ENCODE measurements at places on chromosomes 11 and 22.

DNA sequence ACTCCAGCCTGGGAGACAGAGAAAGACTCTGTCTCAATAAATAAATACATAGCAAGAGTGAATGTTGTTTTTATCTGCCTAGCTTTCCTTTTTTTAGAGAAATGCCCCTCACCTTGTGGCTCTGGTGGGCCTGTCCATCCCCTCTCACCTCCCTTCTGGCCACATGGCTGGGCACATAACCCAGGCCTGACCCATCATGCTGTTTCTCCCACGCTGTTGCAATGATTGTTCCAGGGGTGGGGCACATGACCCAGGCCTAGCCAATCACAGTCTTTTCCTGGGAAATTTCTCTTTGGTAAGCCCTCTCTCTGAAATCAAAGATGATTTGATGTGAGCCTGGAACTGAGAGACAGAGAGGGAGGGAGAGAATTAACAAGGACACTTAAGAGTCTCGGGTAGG, 5.5 kb upstream of the CYTH4 start:
- DNase-seq = no peak

DNA sequence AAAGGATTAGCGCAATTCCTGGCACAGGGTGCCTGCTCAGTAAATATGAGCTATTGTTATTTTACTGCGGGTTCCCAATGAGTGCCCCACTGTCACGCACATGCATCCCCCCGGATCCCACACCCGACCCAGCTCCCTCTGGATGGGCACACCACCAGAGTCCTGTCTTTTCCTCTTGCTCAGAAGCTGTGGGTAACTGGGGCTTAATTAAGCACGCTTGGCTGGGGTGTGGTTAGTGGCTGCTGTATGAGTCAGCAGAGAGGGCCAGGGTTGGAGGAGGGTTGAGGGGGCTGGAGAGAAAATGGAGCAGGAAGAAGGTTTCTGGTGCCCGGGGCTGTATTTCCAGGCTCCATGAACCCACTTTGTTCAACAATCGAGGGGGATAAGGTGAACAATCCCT, 30.3 kb upstream of the NECTIN1 start:
- no peak for DNase-seq

GRCh38 chr22:28942801-28943500, 59.6 kb downstream of the ZNRF3 start:
- DNase-seq = no peak

DNA sequence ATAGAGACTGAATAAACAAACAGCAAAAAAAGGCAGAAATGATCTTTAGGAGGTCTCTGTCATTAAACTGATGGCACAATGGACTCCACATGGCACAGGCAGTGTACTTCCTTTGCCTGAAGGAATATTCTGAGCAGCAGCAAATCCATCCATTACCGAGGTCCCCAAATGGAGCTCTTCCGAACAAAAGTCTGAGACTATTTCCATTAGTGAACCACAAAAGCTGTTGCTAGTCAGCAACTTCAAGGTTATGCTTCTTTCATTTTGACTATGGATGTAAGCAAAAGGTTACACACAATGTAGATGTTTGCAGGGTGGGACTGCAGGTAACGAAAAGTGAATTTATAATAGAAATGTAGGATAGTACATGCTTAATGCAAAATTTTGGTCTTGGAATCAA, 14.5 kb downstream of the NARS2 start:
- DNase-seq = no peak

DNA sequence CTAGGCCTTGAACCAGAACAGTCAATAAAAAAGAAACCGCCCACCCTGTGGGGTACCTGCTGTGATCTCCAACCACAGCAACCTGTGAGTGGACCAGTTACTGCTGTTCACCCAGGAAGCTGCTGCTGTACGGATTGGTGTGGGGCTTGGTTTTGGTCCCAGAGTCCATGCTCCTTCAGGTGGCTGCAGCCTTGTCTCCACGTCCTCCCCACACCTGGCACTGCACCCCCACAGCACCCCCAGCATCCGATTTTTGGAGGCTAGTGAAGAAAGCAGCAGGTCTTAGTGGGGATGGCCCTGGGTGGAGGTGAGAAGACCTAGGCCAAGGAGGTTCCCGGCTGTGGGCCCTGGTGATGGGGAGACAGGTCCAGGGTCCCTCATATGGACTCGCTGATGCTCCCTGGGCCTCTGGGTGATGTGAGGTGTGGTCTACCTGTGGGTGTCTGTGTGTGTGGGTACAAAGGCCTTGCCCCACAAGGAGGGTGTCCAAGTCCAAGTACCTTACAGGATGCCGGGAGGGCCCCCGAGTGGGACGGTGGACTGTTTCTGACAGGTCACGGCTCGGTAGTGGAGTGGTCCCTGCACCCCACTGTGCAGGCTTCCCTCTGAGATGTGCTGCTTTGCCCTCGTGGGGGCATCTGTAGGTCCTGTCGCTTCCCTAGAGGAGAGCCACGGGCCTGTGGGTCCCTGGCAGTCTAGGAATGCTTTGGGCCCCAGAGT, 283.4 kb downstream of the TBC1D22A start:
- no peak for DNase-seq

DNA sequence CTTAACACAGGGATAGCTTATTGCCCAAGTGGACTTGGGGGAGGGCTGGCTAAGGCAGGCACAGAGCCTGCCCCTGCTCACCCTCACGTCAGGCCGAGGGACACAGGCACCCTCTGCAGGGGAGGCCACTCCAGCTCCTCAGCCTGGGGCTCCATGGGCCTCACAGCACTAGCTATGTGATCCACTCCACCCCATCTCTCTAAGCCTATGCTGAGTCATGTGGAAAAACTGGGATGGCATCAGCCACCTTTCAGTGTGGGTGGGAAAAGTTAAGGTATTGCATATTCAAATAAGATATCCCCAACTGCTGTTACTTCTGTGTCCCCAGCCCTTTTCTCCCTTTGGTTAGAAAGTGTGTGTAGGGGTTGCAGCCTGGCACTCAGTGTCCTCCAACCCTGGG, 22.3 kb downstream of the RANGAP1 start:
- DNase-seq = no peak

DNA sequence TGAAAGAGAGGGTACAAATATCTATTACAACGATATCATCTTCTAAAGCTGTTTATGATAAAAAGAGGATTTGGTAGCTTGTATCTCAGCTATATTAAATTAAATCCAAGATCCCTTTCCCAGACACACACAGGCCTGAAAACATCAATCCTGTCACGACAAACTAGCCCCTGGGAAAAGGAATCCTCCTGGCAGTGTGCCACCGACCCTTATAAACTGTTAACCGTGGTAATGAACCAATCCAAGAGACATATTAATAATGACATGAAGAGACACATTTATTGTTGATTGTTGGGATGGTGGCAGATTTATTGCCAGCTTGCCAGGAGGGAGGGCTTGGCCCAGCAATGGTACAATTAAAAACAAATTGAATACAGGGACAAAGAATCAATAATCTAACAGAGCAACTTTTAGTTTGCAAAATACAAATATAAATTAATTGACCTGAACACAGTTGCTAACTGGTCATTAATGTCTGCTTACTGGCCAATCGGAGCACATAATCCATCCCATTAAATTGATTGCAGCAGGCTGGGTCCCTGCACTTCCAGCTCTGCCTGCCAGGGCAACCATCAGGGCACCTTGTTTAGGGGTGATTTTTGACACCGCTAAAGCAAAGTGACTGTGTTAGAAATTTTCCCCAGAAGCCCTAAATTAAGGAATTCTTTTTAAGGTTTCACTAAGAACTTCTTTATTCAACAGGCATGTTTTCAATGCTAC, 887.6 kb downstream of the OPCML start:
- DNase-seq = no peak

GRCh38 chr22:40904101-40904500, 42.2 kb upstream of the DNAJB7 start:
- DNase-seq = no peak

- no peak for DNase-seq
These were observed 334.5 kb downstream of the RAB38 start for GRCh38 chr11:87840786-87841185.

- DNase-seq = no peak
These were observed 5.0 kb downstream of the SEZ6L start for GRCh38 chr22:26174280-26174679.

GRCh38 chr11:118621784-118622375, 14.5 kb downstream of the PHLDB1 start:
- DNase-seq = no peak

- DNase-seq = peak; percentile 96
These were observed 94.1 kb downstream of the SWAP70 start for GRCh38 chr11:9757809-9758636.

GRCh38 chr11:73366265-73366610, 10.0 kb upstream of the RELT start:
- no peak for DNase-seq

DNA sequence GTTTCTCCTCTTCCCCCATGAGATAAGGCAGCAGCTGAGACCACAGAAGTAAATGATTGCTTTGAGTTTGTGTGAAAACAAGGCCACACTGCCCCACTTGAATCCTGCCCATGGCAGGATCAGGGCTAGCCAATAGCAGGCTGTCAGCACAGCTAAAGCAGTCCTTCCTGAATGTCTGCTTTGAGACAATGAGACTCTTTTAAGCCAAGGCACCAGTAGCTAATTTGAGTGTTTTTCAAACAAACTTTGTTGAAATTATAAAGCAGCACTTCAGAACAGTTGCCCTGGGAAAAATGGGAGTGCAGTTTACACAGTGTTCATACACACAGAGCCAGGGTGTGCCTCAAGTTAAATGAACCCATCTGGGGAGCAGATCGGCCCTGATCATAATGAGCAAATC, 103.5 kb upstream of the OR5AK2 start:
- no peak for DNase-seq

GRCh38 chr11:43693069-43693468, 12.5 kb downstream of the HSD17B12 start:
- DNase-seq = no peak

DNA sequence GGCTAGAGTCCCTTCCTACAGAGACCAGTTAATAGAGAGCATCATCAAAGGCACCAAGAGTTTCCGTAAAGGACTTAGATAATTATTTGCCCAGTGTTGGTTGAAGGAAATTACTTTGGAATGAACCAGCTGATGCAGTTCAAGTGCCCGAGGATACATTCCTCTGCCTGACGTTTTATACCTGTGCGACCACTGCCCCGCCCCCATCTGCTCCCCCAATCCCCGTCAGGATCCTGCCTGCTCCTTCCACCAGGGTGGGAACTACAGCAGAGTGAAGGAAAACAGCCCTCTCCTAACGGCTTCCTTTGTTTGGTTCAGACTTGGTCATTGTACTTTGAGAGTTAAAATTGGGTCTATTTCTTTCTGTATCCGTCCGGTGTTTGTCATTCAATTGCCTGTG, 761.5 kb downstream of the NTM start:
- no peak for DNase-seq

DNA sequence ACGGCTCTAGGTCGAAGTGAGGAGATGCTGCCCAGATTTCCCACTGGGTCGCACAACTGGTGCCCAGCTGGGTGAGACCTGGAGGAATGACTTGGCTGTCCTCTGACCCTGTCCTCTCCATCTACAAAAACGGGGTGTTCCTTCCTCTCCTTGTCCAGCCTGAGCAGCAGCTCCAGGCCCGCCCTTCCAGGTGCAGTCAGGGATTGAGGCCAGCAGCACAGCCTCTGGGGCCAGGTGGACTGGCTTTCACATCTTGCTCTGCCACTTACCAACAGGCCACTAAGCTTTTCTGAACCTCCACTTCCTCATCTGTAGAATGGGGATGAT, 91.7 kb upstream of the LMO1 start:
- no peak for DNase-seq

DNA sequence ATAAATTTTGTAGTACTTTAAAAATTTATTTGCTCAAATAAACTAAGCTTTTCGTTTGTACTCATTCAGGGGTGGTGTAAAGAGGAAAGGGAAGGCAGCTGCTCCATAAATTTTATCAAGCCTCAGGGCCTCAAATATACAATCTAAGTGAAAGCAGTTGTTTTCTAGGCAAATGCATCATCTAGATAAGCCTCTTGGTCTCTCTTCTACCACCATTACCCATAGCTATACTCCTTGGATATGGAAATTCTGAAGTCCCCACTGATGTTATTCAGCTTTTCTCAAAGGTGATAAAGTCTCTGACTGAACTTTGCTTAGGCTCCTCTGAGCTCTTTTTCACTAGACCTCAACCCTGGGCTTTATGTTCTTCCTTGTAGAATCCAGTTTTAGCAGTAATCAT, 1313.1 kb downstream of the JRKL start:
- no peak for DNase-seq

GRCh38 chr11:7656704-7657103, 16.6 kb downstream of the CYB5R2 start:
- DNase-seq = no peak

- no peak for DNase-seq
These were observed 39.5 kb downstream of the LMO1 start for GRCh38 chr11:8224161-8224591.

DNA sequence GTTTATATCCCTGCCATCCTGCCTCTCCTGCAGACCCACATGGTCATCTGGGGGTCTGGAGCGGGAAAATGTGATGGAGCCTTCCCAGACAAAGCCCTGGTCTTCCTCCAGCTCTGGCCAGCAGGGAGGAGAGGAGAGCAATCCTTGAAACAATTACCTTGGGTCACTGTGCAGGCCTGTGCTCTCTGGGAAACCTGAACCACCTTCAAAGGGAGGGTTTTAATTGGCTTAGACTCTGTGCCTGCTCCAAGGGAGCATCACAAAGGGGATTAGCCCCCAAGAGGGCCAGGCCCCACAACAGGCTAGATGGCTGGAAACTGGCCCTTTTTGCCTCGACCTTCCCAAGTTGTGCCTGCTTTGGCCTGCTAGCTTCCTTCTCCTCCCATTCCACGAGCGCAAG, 351.9 kb downstream of the TENM4 start:
- DNase-seq = no peak
